Psoas muscle (tissue), 8 donors: ENCODE measurements at places on chromosomes 2 and 18. TPM values are rescaled to one million over a fixed set of nuclear protein-coding genes. Genes with fewer than 3 reads are reported as not detected.

- no peak for DNase-seq
Measured at GRCh38 chr2:8719528-8719927, 37.7 kb downstream of the ID2 start.

- DNase-seq, result no peak
Measured at GRCh38 chr2:69097148-69097610, 84.2 kb downstream of the ANTXR1 start.

DNA sequence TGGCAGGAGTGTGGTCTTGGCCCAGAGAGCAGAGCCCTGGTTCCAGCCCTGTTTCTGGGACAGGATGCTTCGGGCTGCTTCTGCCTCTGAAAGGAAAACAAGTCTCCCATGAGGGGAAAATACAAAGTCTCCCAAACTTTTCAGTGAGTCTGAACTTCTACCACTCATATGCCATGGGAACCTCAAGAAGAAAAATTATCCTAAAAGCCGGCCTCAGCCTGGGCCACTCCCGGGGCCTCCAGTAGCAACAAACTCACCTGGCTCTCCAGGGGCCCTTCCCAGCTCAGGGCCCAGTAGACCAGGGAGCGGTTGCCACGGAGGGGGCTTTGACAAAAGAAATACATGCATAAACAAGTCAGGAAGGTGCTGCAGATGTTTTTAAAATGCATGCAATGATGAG is 289.2 kb upstream of the HDAC4 start:
- no peak for DNase-seq

GRCh38 chr2:110143982-110144381 is 28.4 kb upstream of the MALL start:
- no peak for DNase-seq

EFR3B gene
- total RNA-seq, result 5.9 TPM

DAW1 gene
- total RNA-seq, result not detected

SCYGR4 gene
- not detected for total RNA-seq

- no peak for DNase-seq
Measured at GRCh38 chr2:167424221-167424620, 535.9 kb downstream of the XIRP2 start.

RNU2-63P gene
- not detected for total RNA-seq

DNA sequence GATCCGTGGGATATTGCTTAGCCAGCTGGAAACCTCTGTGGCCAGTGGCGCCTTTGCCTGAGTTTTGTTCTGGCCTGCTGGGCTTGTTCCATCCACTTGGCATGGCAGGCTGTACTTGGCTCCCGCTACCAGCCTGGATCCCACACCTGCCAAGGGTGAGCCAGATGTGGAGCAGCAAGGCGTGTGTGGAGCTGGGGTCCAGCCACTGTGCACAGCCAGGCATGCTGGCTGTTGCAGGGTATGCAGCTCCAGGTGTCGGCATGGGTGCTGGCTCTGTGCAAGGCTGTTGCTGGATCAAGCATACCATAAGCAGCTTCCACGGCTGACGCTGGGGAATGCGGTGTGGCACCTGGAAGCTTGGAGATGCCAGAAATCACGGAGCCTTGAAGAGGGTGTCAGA is 34.5 kb downstream of the PTPN4 start:
- DNase-seq, result no peak

- DNase-seq, result no peak
Measured at GRCh38 chr2:132477436-132477835, 60.8 kb downstream of the GPR39 start.

VWC2L gene
- total RNA-seq, result 0.04 TPM

DNA sequence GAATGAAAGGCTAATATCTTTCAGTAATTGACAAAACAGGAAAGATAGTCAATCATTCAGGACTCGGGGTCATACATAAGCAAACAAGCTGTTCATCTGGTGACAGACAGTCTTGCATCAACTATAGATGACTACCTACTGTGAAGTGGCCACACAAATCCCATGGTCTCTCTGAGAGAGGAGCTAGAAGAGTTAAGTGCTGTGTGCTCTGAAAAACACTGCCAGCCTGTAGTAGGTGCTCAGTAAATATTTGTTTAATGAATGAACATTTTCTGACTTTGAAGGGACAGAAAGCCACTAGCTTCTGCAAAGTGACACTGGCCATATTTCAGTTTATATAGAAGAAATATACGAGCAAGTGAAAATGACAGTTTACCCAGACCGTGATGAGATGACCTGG is 184.0 kb upstream of the CHAC2 start:
- DNase-seq, result no peak

PARD3B gene
- 5.3 TPM for total RNA-seq

EMILIN2 gene
- total RNA-seq, result 1.8 TPM

- no peak for DNase-seq
Measured at GRCh38 chr2:70467831-70468779, 85.5 kb downstream of the TGFA start.

DNA sequence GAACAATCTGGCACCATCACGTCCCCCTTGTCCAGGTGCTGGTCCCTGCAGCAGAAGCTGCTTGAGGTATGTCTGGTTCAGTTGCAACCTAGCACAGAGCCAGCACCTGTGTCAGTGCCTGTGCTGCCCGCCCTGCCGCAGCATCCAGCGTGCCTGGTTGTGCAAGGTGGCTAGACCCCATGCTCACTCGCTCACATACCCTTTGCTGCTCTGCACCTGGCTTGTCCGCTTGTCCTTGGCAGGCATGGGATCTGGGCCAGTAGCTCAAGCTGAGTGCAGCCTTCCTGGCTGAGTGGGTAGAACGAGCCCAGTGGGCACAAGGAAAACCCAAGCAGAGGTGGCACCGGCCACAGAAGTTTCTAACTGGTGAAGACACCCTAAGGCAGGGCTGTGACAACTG is 314.6 kb upstream of the KYNU start:
- DNase-seq, result no peak

DNA sequence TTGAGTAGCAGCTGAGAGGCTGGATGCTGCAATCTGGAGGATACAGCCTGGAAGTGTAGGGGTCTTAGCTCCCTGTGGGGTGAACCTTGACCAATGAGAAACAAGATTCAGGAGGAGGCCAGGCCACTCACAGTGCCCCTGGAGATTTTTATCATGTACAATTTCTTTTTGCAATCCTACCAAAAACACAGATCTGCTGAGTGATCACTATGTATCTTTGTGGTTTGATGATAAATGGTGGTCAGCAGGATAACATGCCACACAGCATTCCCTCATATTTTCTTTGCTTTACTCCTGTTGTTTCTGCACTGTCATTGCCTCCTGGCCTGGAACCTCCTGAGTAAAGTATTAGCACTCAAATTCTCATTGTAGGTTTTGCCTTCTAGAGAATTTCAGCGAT is 357.9 kb downstream of the THSD7B start:
- DNase-seq, result no peak

DNA sequence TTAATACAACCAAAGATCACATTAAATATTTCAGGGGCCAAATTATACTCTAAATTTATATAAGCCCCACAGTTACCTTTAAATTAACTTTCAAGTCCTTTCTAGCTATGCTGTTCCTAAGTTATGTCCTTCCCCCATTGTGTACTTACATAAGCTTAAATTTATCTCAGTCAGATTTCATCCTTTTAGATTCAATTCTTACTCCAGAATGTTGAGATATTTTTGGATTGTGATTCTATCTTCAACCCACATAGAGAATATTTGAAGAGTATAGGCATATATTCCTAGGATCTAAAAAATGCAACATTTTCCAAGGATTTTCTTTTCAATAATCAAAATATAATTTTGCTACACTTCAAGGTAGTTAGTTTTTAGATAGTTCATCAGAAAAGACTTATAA is 242.8 kb downstream of the KCNE4 start:
- no peak for DNase-seq

ECEL1 gene
- 0.36 TPM for total RNA-seq

DNA sequence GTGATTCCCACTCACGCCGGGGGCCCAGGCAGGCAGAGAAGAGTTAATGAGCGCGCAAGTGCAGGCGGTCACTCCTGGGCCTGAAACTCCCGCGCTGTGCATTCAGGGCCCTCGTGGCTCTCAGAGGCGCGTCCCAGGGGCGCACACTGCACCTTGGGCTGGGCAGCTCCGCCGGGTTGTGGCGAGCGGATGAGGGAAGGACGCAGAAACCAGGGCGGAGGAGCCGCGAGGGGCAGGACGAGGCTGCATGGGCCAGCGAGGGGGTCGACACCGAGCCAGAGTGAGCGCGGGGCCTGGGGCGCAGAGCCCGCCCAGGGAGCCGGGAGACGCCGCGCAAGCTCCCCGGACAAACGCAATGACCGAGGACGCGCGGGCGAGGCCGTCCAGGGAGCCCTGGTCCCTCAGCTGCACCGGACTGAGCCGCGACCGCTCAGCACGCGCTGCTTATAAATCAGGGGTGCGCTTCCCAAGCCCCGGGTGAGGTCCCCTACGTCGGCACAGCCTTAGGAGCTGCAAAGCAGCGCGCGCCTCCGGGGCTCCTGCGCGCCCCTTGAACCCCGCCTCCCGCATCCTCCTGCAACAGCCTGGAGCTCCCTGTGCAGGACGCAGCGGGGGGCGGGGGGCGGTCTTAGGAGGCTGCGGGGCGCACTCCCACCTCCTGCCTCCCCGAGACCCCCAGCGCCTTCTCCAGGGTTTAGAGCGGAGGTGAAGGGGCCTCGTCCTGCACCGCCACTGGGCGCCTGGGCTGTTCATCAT is 180.2 kb upstream of the ALKAL2 start:
- no peak for DNase-seq

DNA sequence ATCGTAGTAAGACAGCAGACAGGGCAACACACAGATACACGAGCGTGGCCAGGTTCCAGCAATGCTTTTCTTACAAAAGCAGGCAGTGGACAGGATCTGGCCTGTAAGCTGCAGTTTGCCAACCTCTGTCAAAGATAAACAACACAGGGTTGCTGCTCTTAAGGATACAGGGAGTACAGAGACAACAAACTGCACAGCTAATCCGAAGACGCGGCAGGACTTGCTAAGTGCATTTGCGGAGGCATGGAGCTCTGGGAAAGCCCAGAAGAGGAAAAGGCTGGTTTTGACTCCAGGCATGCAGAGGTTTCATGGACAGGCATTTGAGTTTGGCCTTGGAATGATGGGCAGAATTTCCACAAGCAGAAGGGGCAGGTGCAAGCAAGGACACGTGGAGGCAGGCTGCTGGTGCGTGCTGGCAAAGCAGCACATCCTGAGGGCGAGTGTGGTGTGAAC is 24.4 kb downstream of the SERTAD2 start:
- DNase-seq, result no peak

KIF5C gene
- 0.47 TPM for total RNA-seq

REG1B gene
- not detected for total RNA-seq

DNA sequence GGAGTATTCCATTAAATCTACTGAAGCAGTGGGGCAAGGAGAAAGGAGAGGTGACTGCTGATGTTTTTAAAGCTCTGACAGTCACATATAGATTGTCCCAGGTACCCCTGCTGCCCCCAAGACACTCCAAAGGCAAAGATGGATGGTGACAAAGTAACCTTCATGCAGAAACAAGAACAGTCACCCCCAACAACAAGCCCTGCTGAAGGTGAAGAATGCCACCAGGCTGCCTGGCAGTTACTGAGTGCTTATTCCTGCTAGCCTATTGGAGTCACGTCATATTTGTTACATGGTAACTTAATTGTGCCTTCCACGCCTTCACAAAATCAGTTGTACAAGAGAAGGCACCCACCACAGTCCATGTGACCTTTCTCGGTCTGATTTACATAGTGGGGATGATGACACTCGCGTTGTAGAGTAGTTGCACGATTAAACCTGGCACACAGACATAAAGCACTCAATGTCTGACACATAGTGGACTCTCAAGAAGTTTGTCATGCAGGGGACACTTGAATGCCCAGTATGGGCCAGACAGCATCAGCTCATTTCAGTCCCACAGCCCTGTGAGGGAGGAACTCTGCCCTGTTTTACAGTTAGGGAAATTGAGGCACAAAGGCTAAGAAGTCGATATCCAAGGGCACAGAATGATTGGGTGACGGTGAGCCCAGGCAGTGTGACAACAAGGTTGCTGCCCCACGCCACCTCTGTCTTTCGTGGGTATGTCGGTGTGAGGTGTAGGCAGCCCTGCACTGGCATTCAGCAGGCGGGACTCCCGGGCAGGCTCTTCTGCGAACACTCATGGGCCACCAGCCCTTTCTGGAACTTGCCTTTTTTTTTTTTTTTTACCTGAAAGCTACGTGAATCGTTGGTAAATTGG is 62.7 kb downstream of the ZCCHC2 start:
- DNase-seq, result no peak

GRCh38 chr2:177604271-177605065 is 211.9 kb downstream of the AGPS start:
- DNase-seq, result no peak

DNA sequence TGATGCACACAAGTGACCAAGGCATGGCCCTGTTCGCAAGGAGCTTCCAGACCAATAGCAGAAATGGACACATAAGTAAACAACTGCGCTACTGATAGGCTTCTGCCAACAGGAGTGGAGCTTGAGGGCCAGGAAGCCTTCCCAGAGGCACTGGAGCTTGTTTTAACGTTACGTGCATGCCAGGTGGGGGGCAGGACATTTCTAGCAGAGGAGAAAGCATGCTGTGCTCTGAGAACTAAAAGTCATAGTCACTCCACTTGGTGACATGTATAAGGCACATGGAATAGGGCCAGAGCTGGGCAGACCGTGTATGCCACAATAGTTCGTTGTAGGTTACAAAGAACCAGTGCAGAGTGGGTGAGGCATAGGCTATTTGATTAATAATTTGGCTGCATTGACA is 184.2 kb downstream of the NEDD4L start:
- no peak for DNase-seq

- no peak for DNase-seq
Measured at GRCh38 chr2:162071001-162071400, 3.0 kb downstream of the DPP4 start.

DNA sequence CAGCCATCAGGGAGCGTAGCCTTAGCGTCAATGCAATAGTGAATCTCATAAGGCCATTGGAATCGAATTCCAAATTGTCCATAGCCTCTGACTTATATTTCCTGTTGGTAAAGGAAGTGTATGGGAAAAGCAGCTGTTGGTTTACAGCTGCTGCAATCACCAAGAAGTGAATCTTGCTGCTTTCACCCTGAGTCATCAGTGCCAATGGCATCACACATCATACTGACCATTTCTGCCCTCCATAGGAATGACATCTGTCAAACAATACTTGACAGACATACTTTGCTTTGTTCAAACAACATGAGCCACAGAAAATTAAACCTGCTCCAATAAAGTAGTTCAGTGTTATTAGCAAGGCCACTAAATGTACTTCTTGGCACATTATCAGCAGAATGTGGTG is 111.2 kb upstream of the KLHL29 start:
- no peak for DNase-seq
